ENCODE measurements at places on chromosomes 6 and 20.

GRCh38 chr6:154277629-154278017, 79.0 kb downstream of the IPCEF1 start:
- no peak for DNase-seq

DNA sequence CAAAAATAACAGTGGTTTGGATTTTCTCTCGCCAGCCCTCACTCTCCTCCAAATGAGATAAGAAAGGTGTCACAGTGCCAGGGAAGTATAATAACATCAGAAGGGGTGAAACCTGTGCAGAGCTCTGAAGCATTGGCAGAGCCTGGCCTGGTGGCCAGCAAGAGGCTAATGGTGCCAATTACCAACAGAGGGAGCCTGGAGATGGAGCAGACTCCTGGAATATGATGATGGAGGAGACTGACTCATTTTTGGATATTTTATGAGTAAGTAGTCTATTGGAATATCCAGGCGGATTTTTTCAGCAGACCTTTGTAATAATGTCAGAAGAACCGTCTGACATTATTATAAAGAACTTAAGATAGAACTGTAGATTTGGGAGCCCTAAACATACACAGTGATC, 442.6 kb upstream of the MARCKS start:
- no peak for DNase-seq

DNA sequence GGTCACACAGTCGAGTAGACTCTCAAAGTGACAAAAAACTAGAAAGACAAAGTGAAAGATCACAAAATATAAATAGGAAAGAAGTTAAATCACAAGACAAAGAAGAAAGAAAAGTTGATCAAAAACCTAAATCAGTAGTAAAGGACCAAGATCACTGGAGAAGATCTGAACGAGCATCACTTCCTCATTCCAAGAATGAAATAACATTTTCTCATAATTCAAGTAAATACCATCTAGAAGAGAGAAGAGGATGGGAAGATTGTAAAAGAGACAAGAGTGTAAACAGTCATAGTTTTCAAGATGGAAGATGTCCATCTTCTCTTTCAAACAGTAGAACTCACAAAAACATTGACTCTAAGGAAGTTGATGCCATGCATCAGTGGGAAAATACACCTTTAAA, 31.6 kb upstream of the GJA10 start:
- no peak for DNase-seq

DNA sequence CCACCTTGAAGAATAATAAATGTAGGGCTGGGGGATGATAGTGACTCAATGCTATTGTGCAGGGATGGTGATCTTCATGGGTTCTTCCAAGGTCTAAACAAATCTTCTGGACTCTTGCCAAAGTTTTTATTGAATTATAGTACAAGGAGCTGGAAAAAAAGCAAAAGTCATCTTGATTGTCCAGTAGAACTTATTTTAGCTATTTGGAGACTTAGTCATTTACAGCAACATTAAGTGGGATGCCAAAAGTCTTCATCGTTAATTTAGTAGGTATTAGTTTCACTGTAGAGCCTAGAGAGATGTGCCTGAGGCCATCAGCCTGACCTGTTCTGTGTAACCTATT, 212.9 kb upstream of the TBX18 start:
- DNase-seq = no peak

- peak; percentile 11 for DNase-seq
These were observed 48.5 kb downstream of the PYGB start for GRCh38 chr20:25296094-25297093.

GRCh38 chr6:149084808-149085556, 232.5 kb upstream of the TAB2 start:
- no peak for DNase-seq

GRCh38 chr6:134168590-134169208, 116.3 kb upstream of the SLC2A12 start:
- DNase-seq = no peak

DNA sequence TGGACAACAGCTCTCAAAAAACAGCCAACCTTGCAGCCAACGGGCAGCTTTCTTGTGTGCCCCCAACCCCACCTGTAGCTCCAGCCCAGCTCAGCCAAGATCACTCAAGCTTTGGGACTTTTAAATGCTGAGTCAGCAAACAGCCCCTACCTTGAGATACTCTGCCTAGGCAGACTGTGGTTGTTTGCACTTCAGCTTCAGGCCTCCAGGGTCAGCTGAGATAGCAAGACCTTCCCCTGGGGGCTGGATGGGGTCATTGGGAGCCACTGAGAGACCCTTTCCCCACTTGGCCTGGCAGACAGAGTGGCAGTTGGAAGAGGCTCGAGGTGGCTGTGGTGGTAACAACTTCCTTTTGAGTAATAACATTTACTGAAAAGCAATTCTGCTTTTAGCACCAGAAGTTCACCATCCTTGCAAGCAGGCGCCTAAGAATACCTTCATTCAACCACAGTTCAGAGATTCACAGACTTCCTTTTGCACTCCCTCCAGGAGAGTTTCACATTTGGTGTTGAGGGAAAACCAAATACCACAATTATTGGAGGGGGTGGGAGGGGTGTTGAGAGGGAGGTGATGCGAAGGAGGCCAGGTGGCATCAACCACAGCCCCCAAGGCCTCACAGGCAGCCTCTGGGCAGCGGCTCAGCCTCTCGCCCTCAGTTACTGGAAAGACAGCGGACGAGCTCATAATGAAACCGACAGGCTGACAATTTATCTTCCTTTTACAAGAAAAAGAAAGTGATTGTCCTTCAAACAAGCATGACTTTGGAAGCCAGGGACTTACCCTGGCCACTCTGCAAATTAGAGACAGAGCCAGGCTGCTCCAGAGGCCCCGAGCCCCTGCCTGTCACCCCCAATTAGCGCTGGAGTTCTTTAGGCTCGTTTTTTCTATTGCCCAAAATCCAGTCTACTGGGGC, 148.1 kb downstream of the CEBPB start:
- DNase-seq = peak; percentile 43

DNA sequence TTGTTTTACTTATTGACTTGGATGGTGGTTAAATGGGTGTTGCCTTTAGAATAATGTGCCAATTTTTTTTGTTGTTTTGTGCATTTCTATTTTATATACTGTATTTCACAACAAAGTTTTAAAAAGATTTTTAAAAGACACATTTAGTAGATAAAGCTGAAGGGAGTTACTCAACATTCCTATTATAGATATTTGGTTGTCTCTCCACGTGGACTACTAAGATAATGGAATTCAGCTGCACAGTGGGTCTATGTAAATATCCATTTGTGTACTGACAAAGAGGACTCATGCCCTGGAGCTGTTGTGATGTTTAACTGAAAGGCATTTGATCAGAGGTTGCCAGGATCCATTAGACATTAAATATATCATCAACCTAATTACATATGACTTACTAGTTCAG, 23.2 kb upstream of the FAM135A start:
- DNase-seq = no peak

DNA sequence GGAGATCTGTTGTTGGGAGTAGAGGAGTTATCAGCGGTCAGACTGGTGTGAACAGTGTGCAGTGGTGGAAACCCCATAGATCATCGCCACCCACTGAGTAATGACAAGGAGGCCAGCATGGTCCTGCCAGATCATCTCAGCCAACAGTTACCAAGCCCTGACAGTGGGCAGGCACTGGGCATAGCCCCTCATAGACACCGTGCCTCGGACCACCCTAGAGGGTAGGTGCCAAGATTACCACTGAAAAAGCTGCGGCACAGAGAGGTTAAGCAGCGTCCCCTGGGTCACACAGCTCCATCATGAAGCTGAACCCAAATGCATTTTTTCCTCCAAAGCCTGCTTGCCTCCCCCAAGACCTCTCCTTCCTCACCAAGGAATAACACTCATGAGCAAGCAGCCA, 21.5 kb upstream of the BMP7 start:
- DNase-seq = no peak

GRCh38 chr20:59613861-59614260, 9.5 kb downstream of the PHACTR3 start:
- no peak for DNase-seq

DNA sequence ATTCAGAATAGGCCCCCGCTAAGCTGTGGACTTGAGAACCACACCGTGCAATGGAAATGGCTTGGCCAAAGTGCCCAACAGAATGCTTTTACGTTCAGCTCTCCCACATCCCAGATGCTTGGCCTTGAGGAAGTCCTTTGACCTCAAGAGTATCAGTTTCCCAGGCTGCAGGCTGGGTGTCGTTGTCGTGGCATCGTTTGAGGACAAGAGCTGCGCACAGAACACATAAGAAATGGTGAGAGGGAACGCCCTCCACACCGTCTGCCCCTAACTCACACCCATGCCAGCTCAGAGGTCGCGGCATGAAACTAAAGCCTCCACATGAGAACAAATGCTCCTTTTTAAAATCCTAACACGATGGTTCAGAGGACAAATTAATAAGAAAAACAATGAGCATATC, 37.0 kb downstream of the NFATC2 start:
- no peak for DNase-seq

- DNase-seq = no peak
These were observed 295.4 kb downstream of the TFAP2C start for GRCh38 chr20:56924292-56925081.

DNA sequence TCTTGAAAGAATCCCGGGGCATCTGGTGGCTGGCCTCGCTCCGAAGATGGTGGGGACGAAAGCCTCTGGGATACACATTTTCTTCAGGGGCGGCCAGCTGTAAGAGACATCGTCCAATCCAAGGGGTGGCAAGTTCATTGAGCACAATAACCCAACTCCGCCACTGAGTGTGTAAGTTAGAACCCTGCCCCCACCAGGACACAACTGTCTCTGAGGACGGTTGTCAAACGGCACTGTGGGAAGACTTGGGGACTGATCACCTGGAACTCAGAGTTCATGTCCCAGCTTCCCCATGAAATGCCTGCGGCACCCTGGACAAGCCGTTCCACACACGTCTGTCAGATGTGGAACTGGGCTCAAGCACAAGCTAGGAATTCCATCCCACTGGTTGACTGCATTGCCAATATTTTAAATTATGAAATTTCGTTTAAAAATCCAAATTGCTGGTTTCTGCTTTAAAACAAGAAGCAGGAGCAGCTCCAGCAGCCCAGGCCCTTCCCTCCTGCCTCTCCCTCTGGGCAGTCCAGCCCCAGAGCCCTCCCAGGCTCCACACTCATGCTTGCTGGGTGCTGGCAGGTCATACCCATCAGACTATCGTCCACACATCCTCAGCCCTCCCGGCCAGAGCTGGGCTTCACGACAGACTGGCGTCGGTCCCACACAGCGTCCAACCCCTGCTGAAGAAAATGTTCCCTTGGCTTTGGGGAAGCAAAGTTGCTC, 80.9 kb upstream of the AFDN start:
- DNase-seq = no peak

GRCh38 chr6:149122850-149123821, 194.4 kb upstream of the TAB2 start:
- DNase-seq = no peak

DNA sequence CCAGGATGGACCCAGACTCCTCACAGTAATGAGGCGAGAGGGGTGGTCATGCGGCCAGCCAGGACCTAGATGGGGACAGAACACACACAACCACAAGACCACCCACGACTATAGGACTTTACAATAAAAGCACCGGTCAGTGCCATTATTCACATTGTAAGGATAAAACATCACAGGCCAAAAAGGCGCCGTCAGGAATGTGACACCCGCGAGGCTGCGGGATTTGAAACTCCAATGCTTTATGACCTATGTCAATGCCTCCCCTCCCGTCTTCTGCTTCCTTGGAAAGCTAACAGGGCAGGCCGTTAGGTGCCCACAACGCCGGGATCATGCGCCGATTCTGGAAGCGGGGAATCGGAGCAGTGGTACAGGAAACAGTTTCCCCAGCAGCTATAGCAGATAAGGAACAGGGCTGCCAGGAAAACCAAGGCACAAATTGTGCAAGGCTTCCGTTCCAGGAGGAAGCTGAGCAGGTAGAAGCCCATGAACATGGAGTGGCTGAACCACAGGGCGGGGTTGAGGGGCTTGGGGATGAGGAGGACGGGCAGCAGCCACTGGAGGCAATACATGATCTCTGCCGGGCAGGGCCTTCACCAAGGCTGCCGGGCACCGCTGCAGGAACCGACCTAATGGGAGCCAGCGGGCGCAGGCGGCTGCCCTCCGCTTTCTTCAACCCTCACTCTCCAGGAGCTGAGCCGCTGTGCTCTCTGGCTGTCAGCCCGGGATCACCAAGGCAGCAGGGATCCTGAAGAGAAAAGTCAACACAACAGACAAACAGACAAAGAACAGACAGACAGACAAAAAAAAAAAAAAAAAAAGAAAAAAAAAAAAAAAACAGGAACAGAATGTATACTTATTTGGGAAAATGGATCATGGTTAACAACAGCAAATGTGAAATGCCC, 2.2 kb upstream of the NNAT start:
- no peak for DNase-seq

GRCh38 chr6:121884091-121884490, 448.6 kb downstream of the GJA1 start:
- DNase-seq = no peak

GRCh38 chr6:89297695-89298351, 17.3 kb downstream of the GABRR2 start:
- peak; percentile 67 for DNase-seq

GRCh38 chr6:160190973-160191372, 67.6 kb downstream of the SLC22A2 start:
- no peak for DNase-seq

- DNase-seq = no peak
These were observed 197.4 kb downstream of the JARID2 start for GRCh38 chr6:15443119-15443830.

DNA sequence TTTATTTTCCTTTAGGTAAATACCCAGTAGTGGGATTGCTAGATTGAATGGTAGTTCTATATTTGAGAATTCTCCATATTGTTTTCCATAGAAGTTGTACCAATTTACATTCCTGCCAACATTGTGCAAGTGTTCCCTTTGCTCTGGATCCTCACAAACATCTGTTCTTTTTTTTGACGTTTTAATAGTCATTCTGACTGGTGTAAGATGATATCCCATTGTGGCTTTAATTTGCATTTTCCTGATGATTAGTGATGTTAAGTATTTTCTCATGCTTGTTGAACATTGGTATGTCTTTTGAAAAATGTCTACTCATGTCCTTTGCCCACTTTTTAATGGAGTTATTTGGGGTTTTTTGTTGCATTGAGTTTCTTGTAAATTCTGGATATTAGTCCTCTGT, 85.6 kb downstream of the UBE3D start:
- no peak for DNase-seq

DNA sequence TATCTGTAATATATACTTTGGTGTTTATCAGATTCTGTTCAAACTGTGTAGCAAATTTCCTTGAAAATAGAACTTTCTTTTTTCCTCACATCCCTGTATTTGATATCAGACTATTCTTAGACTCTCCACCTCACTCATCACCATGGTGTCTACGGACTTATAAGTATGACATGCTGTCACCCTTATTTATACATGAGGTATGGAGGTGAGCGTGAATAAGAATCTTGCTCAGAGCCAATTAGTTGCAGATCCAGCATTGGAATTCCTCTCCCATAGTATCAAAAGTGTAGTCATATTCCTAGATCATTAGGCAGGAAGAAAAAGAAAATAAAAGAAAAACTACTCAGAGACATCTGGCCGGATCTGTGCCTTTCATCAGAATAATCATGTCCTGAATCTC, 43.0 kb downstream of the TPD52L1 start:
- no peak for DNase-seq

- no peak for DNase-seq
These were observed 40.8 kb upstream of the MAN1A1 start for GRCh38 chr6:119390247-119390793.
